ENCODE measurements at places on chromosomes 12 and 14.

DNA sequence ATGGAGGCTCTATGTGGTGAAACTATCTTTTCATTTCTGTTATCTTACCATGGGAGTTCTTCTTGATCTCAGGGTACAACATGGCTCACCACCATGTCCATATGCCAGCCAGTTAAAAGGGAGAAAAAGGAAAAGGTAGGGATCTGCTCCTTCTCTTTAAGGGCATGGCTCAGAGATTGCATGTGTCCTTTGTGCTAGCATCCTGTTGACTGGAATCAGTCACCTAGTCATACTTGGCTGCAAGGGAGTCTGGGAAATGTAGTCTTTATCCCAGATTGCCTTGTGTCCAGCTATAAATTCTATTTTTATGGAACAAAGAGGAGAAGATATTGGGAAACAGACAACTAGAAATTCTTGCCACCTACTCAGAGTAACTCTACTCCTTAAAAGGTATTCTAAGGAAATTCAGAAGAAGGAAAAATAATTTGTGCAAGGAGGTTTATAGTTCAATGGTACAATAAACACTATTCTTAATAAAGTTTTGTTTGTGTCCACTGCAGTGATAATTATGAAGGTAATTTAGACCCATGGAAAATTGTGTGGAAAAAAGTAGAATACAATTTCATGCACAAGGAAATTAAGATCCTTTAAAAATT, 86.4 kb upstream of the RPH3A start:
- no peak for DNase-seq

DNA sequence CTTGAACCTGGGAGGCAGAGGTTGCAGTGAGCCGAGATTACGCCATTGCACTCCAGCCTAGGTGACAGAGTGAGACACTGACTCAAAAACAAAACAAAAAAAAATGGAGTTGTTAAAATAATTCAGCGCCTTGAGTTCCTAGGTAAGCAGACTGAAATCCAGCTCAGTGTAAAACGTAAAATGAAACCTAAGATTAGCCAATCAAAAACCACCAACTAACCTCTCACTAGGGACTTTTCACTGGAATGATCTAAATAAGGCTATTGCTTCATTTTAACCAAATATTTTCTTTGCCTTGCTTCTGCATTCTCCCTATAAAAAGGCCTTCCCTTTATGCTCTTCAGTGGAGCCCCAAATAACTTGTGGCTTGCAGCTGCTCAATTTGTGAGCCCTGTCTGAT, 91.6 kb upstream of the HIF1A start:
- peak; percentile 32 for DNase-seq

GRCh38 chr12:71999795-72000194, 61.1 kb downstream of the TPH2 start:
- no peak for DNase-seq

- peak; percentile 22 for DNase-seq
Measured at GRCh38 chr12:49962861-49963765, 1.4 kb downstream of the AQP5 start.

DNA sequence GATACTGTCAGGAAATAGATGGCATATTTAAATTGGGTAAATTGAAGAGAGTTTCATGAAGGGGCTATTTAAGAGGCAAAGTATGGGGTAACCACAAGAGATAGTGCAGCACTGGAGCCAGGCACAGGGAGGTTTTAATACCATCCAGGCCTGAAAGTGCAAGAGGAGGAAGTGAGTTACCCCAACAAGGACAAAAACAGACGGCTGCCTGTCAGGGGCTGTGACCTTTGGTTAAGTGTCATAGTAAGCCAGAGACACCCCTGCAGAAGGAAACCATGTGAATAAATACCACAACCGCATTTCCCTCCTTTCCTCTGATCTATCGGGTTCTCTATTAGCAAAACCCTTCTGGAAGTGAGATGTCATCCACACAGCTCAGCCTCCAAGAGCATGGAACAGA, 122.0 kb upstream of the DHRS4 start:
- DNase-seq = no peak

- peak; percentile 64 for DNase-seq
Measured at GRCh38 chr14:80987235-80988032, 32.0 kb downstream of the TSHR start.

DNA sequence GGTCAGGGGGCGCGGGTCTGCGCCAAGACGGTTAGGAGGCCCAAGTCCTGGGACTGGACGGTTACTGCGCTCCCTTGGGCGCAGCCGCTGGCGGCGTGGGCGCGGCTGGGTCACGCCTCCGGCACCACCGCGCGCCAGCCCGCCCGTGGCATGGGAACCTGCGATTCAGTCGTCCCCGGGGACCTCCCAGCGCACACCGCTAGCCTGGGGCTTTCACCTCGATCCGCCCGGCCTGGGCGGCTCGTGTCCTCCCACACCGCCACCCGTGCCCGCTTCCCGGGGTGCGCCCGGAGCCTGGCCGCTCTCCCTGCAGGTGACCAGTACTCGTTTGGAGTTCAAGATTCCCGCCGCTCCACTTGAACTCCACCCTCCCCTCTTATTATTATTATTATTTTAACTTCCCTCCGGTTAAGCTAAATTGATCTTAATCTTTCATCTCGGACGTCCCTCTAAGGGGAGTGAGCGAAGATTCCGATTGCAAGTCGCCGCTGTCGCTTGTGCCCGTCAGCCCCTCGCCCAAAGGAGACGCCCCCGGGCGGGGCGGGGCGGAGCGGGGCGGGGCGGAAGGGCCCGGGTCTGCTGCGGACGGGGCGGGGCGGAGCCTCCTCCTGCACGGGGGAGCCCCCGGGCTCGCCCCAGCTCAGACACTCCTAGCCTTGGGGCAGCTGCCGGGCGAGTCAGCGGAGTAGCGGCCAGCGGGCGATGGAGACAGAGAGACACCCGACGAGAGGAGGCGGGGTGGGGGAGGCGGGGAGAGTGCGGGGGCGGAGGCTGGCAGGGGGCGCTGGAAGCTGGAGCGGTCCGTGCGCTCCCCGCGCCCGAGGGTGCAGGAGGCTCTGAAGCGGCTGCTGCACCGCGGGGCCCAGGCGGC, at the start of gene KCNMB4:
Gene KCNMB4, plus strand, starts transcription at position 643 of the 871 bp plus-strand sequence. CDS start 445 bp downstream, outside the sequence.
- DNase-seq = peak; percentile 37

DNA sequence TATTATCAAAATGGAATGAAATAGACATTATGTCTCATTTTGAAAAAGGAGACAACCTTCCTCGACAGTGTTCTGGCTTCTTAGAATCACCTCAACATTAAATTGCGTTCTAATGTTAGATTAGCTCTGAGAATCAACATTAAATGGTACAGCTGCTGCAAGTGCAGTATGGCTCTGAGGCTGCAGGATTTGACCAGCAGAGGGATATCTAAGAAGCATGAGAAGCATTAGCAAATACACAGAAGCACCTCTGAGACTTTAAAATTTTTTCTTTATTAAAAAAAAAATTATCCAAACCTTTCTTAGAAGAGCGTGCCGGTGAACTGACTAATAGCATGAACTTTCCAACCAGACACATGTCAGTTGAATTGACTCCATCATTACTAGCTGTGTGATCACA, 253.4 kb upstream of the LRIG3 start:
- no peak for DNase-seq

- no peak for DNase-seq
Measured at GRCh38 chr12:131430158-131430742, 280.6 kb upstream of the SFSWAP start.

DNA sequence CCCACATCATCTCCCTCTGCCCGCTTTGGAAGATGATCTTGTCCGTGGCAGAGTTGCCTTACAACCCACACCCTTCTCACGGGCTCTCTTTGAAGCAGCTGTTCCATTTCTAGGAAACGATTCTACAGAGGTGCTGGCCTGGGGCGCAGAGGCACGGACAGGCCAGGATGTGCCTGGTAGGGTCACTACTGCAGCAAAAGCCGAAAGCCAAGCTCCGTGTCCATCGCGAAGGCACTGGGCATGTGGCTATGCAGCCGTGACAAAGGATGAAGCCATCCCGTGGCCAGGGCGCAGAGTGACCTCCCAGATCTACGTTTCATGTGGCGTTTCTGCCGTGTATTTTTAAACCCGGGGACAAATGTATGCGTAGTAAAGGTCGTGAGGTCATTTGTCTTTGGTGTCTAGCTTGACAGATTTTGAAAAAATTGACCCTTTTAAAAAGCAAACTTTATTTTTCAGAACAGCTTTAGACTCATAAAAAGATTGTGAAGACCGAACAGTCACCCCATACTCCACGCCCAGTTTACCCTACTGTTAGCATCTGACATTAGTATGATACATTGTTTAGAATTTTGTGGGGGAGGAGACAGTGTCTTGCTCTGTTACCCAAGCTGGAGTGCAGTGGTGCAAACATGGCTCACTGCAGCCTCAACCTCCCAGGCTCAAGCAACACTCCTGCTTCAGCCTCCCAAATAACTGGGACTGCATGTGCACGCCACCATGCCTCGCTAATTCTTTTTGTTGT, 40.4 kb upstream of the NCOR2 start:
- DNase-seq = no peak

DNA sequence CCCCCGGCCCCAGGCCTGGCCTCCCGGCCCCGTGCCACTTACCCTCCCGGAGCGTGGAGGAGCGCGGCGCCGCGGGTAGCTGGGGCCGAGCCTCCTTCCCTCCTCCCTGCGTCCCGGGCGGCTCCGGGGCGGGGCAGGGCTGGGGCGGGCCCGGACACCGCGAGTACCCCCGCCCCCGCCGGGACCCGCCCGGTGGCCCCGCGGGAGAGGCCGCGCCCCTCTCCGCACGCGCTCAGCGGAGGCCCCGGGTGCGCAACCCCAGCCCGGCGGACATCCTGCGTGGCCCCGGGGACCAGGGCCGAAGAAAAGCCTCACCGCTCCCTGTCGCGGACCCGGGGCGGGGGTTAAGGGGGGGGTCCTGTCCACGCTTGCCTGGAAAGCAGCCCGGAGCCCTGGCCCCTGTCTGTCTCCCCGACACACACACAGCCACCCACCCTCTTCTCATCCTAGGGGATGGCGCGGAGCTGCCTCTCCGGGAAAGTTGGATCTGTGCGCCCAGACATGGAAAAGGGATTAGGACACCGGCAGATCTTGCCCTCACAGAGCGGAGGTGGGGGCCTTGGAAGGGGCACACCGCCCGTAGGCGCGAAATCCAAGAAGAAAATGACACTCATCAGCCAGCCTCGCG, at the start of gene SYNE3:
Gene SYNE3, minus strand, starts transcription at position 97 of the 628 bp plus-strand sequence. CDS start 40,829 bp downstream, outside the sequence.
- DNase-seq = peak; percentile 68

GRCh38 chr14:22311636-22312035, 277.4 kb downstream of the DAD1 start:
- no peak for DNase-seq

DNA sequence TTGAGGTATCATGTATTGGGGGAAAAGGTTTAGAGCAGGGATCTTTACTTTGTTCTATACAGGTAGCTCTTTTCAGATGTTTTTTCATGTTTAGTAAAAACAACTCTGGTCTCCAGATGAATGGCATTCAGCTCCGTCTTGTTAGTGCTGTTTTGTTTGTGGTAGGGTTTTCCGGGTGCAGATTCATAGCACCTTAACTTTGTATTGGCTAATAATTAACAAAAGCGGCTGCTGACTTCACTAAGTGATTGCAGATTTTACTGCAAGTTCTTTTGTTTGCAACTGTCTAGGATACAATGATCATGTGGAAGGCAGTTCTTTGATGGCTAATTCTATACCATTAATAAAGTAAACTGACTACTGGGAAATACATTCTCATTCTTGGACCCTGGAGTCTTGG, 32.2 kb upstream of the BHLHE41 start:
- no peak for DNase-seq

- DNase-seq = no peak
Measured at GRCh38 chr12:41228066-41228820, 40.1 kb downstream of the PDZRN4 start.

DNA sequence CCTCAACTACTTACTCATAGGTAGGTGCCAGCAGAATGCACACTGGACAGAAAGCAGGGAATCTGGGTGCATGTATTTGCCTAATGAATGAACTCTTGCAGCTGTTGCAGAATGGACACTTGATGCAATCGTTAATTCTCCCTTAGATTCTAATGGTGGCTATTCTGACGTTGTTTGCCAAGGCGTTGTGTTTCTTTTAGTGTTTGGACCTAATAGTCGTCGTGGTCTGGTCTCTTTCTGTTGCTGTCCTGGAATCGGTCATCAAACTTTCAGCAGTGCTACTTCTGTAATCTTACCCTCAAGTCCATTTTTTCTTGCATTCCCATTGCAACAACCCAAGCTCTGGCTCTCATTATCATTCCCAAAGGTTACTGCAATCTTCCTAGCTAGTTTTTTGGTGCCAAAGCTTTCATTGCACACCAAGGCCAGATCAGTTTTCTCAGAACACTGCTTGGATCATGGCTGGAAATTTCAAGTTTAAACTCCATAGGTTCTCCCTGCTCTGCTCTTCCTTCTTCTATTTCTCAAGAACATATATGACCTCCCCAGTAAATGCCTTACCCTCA, 31.3 kb downstream of the BMP4 start:
- peak; percentile 43 for DNase-seq

GRCh38 chr12:32296567-32296966, 102.8 kb upstream of the FGD4 start:
- peak; percentile 30 for DNase-seq
